ENCODE measurements at places on chromosomes 16 and 17. TPM values are rescaled to one million over a fixed set of nuclear protein-coding genes. Genes with fewer than 3 reads are reported as not detected.
A peak's percentile ranks its signal among the peaks of the same experiment; 100 is the strongest.

DNA sequence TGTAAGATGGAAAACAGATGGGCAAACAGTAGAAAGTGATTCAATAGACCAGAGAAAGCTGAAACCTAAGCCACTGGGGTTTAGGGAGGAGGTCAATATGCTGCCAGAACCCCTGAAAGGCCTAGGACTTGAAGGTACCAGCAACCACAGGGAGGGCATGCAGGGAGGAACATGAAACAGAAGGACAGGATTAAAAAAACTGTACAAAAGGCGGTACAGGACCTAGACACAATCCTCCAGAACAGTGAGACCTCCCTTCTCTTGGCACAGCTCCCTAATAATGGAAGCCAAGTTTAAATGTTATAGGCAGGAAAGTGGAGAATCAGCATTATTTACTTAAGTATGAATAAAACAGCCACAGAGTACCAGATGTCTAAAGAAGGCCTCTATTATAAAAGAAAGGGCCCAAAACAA, 105.5 kb downstream of the SPAG9 start:
- no peaks in the 10 kb centered on the region for H3K36me3 ChIP-seq
- DNase-seq = no peak
- H3K27me3 ChIP-seq = no peaks in the 10 kb centered on the region

GRCh38 chr16:67021321-67021720, 7.6 kb upstream of the CBFB start:
- no peaks in the 10 kb centered on the region for H3K4me1 ChIP-seq
- no peaks in the 10 kb centered on the region for H3K27me3 ChIP-seq
- no peak overlapping the region for H3K27ac ChIP-seq
- no peaks in the 10 kb centered on the region for H3K36me3 ChIP-seq
- no peak for DNase-seq

- peaks cover 21% of the 10 kb centered on the region for H3K27me3 ChIP-seq
- no peak overlapping the region for H3K4me3 ChIP-seq
- no peak overlapping the region for H3K27ac ChIP-seq
- no peaks in the 10 kb centered on the region for H3K4me1 ChIP-seq
- H3K36me3 ChIP-seq = no peaks in the 10 kb centered on the region
Measured at GRCh38 chr16:1163567-1164055, 10.7 kb downstream of the CACNA1H start.

CLDN7 gene
- 919 TPM for total RNA-seq

FNDC8 gene
- total RNA-seq = not detected

DNA sequence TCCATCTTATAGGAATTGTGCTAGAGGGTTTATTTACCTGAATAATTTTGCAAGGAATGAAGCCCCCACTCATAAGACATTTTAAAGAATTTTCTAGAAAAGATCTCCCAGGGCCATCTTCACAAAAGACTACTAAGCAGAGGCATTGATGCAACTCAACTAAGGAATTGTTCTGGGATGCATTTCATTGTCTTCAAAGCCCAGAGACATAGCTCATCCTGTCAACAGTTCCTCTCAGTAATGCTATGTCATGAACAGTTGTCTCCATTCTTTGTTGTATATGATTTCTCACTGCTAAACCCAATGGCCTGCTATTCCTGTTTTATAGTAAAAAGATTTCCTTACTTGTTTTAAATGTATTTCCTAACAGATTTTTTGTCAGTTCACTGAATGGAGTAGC, 136.8 kb upstream of the RBL2 start:
- H3K4me1 ChIP-seq = no peaks in the 10 kb centered on the region
- peaks cover 8% of the 10 kb centered on the region for H3K36me3 ChIP-seq
- no peak for DNase-seq

DNA sequence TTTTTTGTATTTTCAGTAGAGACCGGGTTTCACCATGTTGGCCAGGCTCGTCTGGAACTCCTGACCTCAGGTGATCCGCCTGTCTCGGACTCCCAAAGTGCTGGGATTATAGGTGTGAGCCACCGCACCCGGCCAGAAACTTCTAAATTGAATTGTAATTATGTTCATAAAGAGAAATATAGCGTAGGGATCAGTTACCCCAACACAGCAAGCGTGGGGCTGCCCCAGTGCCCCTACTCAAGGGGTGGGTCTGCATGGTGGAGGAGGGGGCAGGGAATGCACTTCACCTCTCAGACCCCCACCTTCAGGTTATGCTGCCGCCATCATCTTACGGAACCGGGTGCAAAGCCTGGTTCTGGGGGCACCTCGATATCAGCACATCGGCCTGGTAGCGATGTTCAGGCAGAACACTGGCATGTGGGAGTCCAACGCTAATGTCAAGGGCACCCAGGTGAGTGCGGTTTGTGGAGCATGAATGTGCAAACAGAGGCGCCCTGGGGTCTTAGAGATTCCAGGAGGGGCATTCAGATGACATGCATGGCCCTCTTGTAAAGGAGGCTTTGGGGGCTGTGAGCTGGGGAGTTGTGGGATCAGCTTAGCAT, 18.0 kb downstream of the ITGAM start:
- H3K27me3 ChIP-seq = no peaks in the 10 kb centered on the region
- H3K4me1 ChIP-seq = no peaks in the 10 kb centered on the region
- no peak overlapping the region for H3K4me3 ChIP-seq
- no peak overlapping the region for H3K27ac ChIP-seq

- H3K27me3 ChIP-seq = no peaks in the 10 kb centered on the region
- H3K36me3 ChIP-seq = no peaks in the 10 kb centered on the region
- no peak overlapping the region for H3K4me3 ChIP-seq
- no peak overlapping the region for H3K27ac ChIP-seq
Measured at GRCh38 chr17:245020-245419, 63.6 kb upstream of the DOC2B start.

TMC7 gene
- total RNA-seq = 10.6 TPM

KRTAP1-5 gene
- not detected for total RNA-seq

DNA sequence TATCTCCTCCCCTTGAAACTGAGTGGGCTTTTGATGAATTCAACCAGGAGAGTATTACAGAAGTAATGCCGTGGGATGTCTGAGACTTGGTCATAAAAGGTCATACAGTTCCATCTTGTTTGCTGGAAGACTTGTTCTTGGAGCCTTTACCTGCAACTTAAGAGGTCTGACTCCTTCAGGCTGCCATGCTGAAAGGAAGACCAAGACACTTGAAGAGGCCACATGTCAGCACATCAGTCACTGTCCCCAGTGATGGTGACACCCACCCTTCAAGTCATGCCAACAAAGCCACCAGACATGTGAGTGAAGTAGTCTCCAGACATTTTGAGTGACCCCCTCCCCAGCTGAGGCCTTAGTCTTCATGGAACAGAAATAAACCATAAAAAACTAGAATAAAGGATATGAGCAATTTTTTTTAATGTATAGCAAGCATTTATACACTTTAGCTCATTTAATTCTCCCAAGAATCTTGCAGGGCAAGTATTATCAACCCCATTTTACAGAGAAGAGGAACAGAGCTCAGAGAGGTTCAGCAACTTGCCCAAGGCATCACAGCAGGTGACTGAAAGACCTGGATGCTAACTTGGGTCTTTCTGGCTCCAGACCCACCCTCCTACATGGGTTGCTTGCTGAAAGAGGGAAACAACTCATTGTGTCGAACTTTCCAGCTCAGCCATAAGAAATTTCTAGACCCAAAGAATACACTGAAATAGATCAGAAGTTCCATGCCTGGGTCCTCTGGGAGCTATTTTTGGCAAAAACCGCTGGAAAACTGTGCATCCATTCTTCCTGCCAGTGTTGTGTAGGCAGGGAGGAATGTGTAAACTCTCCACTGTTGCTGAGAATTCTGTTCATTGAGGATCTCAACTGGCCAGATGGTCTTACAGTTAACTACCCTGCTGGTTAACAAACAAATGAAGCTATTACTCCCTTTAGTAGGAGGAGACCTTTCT, 38.1 kb downstream of the SOCS1 start:
- H3K27me3 ChIP-seq = no peaks in the 10 kb centered on the region
- no peak overlapping the region for H3K4me3 ChIP-seq
- no peak for DNase-seq
- H3K27ac ChIP-seq = no peak overlapping the region

- H3K4me1 ChIP-seq = no peaks in the 10 kb centered on the region
- H3K4me3 ChIP-seq = no peak overlapping the region
- peak; percentile 17 for DNase-seq
- H3K27me3 ChIP-seq = no peaks in the 10 kb centered on the region
Measured at GRCh38 chr17:5931616-5932015, 138.6 kb upstream of the WSCD1 start.

IRX6 gene
- total RNA-seq = not detected

OR1E2 gene
- not detected for total RNA-seq

DNA sequence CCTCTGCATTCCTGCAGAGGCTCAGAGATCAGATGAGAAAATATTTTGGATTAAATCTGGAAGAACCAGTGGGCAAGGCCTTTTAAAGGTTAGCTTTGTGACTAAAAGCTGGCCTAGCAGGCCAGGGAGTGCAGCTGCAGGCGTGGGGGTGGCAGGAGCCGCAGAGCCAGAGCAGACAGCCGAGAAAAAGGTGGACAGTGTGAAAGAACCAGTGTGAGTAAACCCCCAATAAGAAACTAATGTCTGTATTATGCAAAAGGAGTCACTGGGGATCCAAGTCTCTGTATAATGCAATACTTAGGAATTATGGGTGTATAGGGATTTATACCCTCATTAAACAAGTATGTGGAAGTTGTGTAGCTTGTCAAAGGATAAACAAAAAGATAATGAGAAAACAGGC, 21.4 kb upstream of the SPACA3 start:
- no peak overlapping the region for H3K27ac ChIP-seq
- no peak overlapping the region for H3K4me3 ChIP-seq
- no peaks in the 10 kb centered on the region for H3K36me3 ChIP-seq
- peaks cover 4% of the 10 kb centered on the region for H3K4me1 ChIP-seq
- H3K27me3 ChIP-seq = no peaks in the 10 kb centered on the region

- H3K27ac ChIP-seq = no peak overlapping the region
- no peaks in the 10 kb centered on the region for H3K4me1 ChIP-seq
- DNase-seq = no peak
- H3K27me3 ChIP-seq = no peaks in the 10 kb centered on the region
- no peak overlapping the region for H3K4me3 ChIP-seq
- H3K36me3 ChIP-seq = no peaks in the 10 kb centered on the region
Measured at GRCh38 chr16:79808731-79809130, 208.2 kb upstream of the MAF start.

GRCh38 chr17:77233635-77234334, 93.0 kb downstream of the SEC14L1 start:
- DNase-seq = no peak
- H3K27ac ChIP-seq = no peak overlapping the region
- H3K27me3 ChIP-seq = no peaks in the 10 kb centered on the region
- H3K4me1 ChIP-seq = peaks cover 7% of the 10 kb centered on the region
- no peaks in the 10 kb centered on the region for H3K36me3 ChIP-seq
- no peak overlapping the region for H3K4me3 ChIP-seq

DNA sequence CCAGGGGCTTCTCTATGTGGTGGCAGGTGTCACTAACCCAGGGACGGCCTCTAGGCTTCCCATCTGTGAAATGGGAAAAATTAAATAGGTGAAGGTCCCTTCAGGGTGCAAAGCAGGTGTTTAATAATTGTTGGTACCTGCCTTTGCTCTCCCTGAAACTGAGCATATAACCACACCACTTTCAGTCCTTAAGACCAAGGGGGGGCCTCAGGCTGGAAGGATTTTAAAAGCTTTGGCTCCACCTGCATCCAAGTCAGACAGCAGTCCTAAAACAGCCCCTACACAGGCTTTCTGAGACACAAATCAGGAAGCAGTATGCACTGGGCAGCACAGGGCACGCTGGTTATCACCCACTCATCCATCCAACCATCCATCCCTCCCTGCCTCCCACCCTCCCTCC, 55.0 kb downstream of the TK2 start:
- H3K4me1 ChIP-seq = no peaks in the 10 kb centered on the region
- H3K27ac ChIP-seq = no peak overlapping the region
- no peaks in the 10 kb centered on the region for H3K27me3 ChIP-seq
- DNase-seq = no peak

DNA sequence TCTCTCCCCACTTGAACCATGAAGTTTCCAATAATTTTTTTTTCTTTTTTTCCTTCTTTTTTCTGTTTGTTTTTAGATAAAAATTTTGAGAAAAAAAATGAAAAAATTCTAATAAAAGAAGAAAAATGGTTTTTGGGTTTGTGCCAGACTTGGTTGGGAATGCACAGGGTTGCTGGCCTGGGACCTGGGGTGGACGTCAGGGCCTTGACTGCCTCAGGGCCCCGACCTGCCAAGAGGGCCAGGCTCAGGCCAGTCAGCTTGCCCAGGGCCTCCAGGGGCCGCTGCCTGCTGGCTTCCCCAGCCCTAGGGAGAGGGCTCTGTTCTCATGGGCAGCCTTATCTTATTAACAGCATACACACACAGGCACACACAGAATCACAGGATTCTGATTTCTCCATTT, 6.5 kb downstream of the TBX6 start:
- H3K36me3 ChIP-seq = peaks cover 14% of the 10 kb centered on the region
- no peak overlapping the region for H3K27ac ChIP-seq
- H3K4me3 ChIP-seq = no peak overlapping the region
- no peaks in the 10 kb centered on the region for H3K4me1 ChIP-seq
- no peaks in the 10 kb centered on the region for H3K27me3 ChIP-seq

DNA sequence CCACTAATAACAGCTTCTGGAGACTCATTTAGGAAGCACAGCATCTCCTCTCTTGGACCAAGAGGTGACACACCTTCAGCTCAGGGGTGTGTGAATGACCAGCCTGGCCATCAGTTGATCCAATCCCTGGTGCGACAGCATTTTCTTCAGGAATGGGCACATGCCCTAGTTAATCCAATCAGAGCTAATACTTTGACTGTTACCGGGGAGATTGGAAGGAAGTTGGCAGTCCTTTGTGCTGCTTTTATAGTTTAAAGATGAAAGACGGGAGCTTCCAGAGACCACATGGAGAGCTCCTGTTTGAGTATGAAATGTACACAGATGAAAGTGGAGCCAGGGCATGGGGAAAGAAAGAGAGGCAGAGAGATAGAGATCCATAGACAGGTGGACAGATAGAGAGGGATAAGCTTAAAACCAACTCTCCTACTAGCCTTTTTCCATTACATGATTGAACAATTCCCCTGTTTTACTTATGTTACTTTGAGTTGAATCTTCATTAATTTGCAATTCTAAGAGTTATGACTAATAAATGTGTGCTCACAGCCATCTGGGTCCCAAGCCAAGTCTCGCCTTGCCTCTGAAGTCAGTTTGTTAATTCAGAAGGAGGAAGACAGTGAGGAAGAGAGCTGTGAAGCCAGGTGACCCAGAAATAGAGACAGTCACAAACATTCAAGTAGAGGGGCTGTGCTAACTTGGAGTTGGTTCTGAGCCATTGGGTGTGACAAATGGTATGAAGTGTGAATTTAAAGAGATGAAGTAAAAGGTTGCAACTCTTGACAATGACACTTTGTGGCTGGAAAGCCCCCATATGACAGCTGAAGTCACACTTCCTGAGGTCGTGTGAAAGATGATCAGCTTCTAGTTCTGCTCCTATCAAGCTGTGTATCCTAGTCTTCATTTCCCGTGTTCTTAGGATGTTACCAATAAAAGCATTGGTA, 120.0 kb upstream of the GOT2 start:
- H3K36me3 ChIP-seq = no peaks in the 10 kb centered on the region
- no peak overlapping the region for H3K4me3 ChIP-seq
- no peaks in the 10 kb centered on the region for H3K27me3 ChIP-seq
- H3K27ac ChIP-seq = no peak overlapping the region

DNA sequence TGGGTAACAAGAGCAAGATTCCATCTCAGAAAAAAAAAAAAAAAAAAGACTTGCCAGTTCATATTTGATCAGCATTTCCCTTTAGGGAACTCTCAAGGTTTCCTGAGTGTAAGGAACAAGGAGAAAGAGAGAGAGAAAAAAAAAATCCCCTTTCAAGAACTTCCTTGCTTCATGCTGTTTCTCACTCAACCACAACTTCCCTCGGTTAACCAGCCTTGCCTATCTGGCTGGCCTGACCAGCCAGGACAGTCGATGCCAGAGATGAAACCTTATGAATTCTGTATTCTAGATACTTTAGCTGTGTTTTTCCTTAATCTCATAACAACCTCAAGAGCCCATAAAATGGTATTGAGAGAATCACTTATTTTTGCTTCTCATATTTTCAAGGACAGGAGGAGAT, 2.6 kb upstream of the N4BP1 start:
- no peaks in the 10 kb centered on the region for H3K27me3 ChIP-seq
- no peak overlapping the region for H3K4me3 ChIP-seq
- no peak for DNase-seq
- H3K4me1 ChIP-seq = peaks cover 3% of the 10 kb centered on the region
- H3K27ac ChIP-seq = peak overlapping the region; percentile 91

CDRT4 gene
- 3.8 TPM for total RNA-seq

Measured in colonic mucosa (tissue), 4 donors.